ENCODE measurements at places on chromosomes 3 and 15.

- no peak for DNase-seq
Measured at GRCh38 chr15:25465835-25466234, 27.0 kb upstream of the UBE3A start.

DNA sequence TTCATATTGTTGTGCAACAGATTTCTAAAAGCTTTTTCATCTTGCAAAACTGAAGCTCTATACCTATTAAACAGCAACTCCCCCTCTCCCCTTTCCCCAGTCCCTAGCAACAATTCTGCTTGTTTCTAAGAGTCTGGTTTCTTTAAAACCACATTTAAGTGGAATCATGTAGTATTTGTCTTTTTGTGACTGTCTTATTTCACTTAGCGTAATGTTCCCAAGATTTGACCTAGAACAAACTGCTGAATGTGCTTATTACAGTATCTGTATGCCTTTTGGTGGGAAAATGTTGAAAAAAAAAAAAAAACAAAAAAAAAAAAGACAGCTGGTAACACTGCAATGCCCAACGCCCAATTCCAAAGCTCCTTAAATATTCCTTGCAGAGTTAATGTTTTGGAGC lies 19.5 kb upstream of the SPESP1 start:
- no peak for DNase-seq

- DNase-seq, result no peak
Measured at GRCh38 chr3:22555753-22556435, 647.2 kb upstream of the UBE2E2 start.

GRCh38 chr3:22318325-22318724 lies 567.3 kb upstream of the ZNF385D start:
- no peak for DNase-seq

DNA sequence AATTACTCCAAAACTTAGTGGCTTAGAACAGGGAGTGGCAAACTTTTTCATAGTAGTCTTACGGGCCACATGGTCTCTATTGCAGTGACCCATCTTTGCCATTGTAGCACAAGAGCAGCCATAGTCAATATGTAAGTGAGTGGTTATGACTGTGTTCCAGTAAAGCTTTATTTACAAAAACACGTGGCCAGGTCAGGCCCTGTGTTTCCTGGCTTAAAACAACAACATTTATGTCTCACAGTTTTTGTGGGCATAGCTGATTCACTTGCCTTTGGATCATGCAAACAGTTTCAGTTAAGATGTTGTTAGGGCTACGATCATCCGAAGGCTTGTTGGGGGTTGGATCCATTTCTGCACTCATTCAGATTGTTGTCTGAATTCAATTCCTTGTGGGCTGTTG lies 103.8 kb downstream of the CHCHD6 start:
- DNase-seq, result no peak

DNA sequence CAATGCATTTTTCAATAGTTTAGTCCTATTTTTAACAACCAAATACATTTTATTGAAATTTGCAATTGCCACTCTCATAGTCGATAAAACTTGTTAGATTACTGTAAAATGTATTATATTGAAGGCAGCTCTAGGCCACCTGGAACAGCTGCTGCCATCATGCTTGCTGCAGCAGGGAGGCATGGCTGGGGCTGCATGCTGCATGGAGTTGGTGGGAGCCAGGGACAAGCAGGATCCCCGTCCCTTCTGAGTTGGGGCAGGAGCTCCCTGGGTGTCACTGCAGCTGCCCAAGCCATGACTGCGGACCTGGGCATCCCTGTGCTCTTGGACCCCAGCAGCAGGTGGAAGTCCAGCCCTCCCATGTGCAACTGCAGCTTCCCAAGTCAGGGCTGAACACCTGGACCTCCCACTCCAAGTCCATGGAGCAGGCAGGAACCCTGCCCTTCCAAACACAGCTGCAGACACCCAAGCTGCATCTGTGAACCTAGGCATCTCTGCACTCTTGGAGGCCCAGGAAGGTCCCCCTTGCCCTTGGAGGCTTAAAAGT lies 742.0 kb downstream of the ZBBX start:
- DNase-seq, result no peak

GRCh38 chr3:26657348-26657976 lies 34.9 kb downstream of the LRRC3B start:
- DNase-seq, result no peak

GRCh38 chr3:171184372-171184771 lies 157.9 kb upstream of the SLC2A2 start:
- DNase-seq, result no peak

DNA sequence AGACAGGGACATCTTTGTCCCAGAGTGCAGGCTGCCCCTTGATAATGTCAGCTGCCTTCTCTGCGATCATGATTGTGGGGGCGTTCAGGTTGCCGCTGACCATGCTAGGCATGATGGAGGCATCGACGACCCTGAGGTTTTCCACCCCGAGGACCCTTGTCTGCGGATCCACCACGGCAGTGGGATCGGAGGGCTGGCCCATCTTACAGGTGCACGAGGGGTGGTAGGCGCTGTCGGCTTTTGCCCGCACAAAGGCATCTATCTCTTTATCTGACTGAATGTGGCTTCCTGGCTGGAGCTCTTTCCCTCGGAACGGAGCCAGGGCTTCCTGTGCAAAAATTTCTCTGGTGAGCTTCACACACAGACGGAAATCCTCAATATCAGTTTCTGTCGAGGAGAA lies 28.4 kb downstream of the CHDH start:
- DNase-seq, result no peak

- DNase-seq, result no peak
Measured at GRCh38 chr3:66017591-66017990, 21.1 kb downstream of the MAGI1 start.

- DNase-seq, result no peak
Measured at GRCh38 chr15:48325400-48325799, 5.8 kb upstream of the DUT start.

DNA sequence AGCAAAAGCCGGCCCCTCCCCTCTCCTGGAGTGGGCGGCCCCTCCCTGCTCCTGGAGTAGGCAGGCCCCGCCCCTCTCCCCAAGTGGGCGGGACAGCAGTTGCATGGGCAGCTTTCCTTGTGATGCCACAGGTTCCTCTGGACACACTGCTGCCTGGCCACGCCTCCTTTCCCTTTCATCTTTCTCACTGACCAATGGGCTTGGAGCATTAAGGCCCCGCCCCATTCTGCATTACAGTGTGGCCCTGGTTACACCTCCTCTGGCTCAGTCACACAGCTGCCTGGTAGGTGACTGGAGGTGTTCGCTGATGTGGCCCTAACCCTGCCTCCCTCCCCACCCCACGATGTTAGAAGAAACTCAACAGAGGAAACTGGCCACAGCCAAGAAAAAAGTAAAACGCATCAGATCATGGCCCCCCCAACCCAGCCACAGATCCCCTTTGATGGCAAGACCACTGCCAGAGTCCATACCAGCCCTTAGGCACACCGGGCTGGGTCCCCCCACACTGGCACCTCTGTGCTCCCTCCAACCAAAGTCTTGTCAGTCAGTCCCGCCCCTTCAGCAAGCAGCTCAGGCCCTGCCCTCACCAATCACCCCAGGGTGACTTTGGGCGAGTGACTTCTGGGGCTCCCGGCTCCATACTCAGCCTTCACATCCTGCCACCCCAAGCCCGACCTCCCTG lies 84.3 kb downstream of the ADAMTS7 start:
- DNase-seq, result no peak

- no peak for DNase-seq
Measured at GRCh38 chr15:63019511-63020109, 22.9 kb upstream of the TPM1 start.

DNA sequence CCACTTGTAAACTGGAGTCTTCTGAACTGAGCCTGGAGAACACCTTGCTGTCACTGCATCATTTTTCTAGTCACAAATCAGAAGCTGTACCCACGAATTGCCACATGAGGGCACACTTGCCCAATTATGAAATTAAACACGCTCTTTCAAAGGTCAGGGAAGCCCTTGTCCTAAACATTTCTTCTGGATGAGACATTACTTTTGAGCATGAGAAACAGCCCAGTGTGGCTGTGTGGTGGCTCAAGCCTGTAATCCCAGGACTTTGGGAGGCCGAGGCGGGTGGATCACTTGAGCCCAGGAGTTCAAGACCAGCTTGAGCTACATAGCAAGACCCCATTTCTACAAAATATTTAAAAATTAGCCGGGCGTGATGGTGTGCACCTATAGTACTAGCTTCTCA lies 27.5 kb upstream of the CFAP161 start:
- DNase-seq, result no peak

DNA sequence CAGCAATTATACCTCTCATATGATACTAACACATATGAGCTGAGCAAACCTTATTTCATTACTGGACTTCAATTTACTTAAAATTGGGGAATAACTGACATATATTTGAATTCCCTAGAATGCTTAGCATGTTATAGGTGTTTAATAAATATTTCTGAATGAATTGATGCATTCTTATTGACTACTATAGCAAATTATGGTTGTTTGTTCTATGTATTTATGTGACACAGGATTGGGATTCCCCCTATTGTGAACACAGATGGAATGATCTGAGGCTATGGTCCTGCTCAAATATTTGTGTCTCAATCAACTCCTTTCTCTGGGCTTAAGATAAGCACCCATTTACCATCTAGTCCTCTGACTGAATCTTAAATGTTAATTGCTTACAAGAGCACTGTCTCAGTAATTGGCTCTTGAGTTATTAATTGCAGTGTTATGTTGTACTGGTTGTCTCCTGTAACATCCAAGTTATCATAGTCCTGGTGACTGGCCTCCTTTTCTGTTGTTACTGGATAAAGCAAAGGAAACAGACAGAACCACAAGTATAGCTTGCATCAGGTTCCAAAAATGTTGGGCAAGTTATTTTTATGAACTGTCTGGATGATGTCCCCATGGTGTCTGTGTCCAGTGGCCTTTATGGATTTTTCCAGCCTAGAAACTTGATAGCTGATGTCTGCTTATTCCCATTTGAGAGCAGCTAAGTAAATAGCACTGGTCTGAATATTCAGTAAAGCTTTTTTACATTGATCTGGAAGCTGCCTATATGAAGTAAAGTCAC lies 2.3 kb upstream of the UACA start:
- DNase-seq, result no peak

GRCh38 chr3:71360180-71360579 lies 223.3 kb downstream of the FOXP1 start:
- no peak for DNase-seq

DNA sequence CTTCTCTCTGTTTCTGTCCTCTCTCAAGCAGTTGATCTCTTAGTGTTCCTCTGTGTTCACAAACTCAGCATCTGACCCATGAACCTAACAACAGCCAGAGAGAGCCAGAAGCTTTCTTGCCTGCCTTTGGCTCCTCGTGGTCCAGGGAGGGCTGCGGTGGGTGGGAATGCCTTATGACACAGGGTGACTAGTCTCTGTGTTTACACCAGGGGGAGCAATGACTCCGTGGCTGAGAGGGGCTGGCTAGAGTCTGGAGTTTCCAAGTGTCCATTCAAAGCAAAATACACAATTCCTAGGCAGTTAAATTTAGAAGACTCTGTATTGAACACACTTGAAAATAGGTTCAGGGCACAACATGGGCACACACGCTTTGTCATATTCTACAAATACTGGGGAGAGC lies 370.0 kb upstream of the FRG2C start:
- DNase-seq, result no peak

- DNase-seq, result no peak
Measured at GRCh38 chr3:146502887-146503460, 33.6 kb upstream of the PLSCR2 start.

DNA sequence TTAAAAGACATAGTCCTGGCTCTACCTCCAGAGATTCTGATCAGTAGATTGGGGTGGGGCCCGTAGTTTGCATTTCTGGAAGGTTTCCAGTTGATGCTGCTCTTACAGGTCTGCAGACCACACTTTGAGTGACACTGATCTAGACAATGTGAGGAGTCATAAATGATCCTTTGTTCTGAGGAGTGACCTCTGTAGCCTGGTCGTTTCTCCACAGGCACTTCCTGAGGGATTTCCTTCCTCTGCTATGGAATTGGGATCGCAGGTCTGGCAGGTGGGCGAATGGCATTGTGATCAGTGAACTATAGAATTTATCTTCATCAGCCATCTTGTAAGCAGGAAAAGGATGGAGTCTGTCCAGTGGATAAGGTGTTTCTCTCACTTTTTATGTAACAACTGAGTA lies 5.5 kb downstream of the GFM1 start:
- no peak for DNase-seq

DNA sequence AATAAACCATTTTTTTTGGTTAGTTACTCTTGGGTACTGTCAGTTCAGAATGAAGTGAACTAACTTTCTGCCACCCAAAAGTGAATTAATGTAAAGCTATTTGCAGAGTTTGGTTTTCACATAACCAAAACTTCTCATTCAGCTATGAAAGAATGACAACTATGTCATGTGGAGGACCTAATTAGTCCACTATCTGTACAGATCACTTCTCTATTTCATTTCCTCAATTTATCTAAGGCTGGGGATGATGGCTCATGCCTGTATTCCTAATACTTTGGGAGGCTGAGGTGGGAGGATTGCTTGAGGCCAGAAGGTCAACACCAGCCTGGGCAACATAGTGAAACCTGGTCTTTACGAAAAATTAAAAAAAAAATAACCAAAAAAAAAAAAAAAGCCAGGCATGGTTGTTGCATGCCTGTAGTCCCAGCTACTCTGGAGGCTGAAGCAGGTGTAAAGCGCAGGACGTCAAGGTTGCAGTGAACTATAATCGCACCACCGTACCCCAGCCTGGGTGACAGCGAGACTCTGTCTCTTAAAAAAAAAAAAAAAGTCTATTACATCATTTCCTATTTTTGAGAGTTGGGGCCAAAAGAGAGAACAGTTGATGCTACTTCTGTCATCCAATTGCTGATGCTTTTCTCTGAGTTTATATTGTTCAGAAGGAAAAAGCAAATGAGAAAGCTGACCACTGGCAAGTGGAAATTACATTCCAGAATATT lies 8.7 kb downstream of the HYPK start:
- DNase-seq, result no peak

DNA sequence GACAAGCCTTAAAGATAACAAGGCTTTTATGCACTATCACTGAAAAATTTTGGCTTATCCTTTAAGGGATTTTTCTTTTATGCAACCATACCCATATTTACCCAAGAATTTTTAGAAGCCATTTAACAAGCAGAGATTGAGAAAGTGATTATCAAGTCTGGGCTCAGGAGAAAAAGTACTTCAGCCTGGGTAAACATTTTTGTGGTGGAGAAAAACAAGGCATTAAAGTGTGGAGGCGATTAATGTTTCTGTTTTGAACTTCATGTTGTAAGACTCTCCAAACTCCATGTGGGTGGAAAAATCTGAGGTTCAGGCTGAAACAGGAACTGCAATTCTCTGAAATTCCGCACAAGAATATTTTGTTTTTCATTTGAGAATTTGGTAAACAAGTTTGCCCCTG lies 260.4 kb upstream of the KCNMB2 start:
- no peak for DNase-seq
